ENCODE measurements at places on chromosomes 3 and 15.
A peak's percentile ranks its signal among the peaks of the same experiment; 100 is the strongest.

GRCh38 chr15:24944954-24945353 is 9.8 kb upstream of the SNRPN start:
- no peak for DNase-seq

DNA sequence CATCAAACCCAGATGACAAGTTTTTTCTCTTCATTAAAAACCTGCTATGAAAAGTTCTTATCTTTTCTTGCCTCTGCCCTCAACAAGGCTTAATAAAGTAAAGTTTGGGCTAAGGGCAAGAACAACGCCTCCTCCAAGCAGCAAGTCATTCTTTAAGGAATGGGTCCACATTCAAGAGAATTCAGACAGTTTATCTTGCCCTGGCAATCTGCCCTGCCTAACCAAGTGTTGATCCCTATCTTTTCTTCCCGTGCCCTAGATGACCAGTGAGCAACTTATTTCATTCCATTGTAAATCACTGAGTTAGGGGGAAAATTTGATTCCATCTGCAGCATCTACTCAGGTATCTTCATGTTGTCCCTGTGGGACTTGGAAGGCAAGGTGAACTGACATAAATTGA is 370.3 kb upstream of the DPPA4 start:
- no peak for DNase-seq

GRCh38 chr3:141346418-141346817 is 21.9 kb upstream of the ZBTB38 start:
- DNase-seq = no peak

- DNase-seq = no peak
Observed at GRCh38 chr3:55718074-55718473, 231.0 kb upstream of the WNT5A start.

DNA sequence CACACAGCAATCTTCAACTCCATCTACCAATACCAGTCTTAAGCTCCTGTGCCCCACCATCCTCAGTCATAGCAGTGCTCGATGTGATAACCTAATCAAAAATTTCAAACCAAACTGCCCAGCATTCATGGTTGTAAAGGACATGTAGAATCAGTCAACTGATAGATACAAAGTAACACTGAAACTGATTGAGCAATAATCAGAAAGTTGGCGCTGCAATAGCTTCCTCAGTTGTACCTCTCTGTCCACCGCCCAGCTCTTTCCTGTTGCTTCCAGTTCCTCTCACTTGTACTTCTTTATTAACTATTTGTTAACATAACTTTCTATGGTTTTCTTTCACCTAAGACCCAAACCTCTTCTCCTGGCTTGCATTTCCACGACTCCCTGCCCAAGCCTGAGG is 745.7 kb downstream of the PDCD6IP start:
- DNase-seq = no peak

- no peak for DNase-seq
Observed at GRCh38 chr3:149494759-149495580, 20.5 kb downstream of the TM4SF4 start.

GRCh38 chr3:89795506-89795905 is 688.1 kb downstream of the EPHA3 start:
- no peak for DNase-seq

GRCh38 chr15:84772467-84772866 is 24.1 kb downstream of the ZNF592 start:
- DNase-seq = no peak

- no peak for DNase-seq
Observed at GRCh38 chr15:57323299-57323805, 53.0 kb upstream of the CGNL1 start.

DNA sequence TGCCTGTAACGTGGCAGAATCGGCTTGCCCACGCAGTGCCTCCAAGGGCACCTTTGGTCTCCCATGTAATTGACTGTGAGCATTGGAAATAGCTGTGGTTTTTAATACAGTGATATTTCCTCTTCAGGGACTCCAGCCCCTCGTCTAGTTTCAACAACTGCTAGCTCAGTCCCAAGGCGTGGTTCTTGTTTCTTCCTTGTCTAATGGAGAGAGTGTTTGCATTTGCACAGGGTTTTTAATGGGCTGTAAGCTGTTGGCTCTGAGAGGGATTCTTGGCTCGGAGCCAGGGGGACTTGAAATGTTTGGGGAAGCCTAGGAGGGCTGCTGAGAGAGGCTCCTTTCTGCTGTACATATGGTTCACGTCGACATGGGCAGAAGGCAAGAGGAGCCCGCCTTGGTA is 86.2 kb downstream of the THSD4 start:
- DNase-seq = no peak

DNA sequence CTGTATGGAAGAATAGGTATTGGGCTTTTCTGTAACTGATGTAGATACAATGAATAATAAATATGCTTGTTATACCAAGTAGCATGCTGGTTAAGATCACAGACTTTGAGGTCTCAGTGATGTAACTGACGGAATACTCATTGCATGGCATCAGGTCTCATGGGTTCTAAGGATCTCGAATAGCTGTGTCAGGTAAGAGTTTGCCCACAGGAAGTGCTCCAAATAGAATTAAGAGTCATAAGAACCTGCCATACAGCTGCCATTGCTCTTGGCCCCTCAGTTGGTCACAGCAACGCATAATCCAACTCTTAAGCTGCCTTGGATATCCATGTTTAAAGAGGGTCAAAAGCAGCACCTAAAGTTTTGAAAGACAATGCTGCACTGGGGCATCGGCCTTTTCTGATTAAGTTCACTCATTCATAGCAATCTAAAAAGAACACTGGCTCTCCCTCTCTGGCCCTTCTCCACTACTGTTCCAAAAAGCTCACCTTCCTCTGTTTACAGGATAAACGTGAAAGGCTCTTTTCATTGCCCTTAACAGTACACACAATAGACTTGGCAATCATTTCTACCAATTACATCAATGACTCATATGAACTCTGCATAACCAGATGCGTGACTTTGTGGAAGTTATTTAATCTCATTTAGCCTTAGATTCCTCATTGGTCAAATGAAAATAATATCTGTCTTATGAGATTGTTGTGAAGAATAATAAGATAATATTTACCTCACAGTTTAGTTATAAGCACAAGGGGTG is 74.6 kb downstream of the ZBTB20 start:
- no peak for DNase-seq

DNA sequence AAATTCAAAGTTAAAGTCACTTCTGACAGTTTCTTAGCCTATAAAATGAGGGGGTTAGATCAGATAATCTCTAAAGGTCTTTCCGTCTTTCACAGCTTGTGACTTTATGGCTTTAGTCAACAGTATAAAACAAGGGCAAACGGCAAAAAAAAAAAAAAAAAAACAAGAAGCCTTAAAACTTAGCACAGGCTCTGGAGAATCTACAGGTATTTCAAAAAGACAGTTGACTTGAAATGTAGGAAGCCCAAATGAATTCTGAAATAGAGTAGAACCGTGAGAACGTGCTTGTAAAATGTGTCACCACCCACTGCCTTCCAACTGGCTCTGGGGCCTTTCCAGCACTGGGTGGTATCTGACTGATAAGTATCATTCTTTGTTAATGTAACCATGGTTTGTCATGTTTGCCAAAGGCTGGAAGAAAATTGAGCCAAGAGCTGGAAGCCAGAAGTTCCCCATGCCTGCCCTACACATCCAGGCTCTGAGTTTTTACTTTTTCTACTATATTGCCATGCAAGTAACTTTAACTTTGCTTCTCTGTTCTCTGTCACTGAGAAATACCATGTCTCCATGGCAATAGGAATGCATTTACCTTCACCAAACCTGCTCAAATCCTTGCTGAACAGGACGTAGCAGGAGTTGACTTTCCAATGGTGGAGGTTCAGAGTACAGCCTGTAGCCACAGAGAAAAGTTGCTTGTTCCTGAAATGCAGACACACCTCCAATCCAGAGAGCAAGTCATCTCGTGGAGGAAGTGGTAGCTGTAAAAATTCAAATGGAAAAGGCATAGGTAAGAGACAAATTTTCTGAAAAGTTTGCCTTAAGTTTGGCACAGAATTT is 35.8 kb upstream of the THSD4 start:
- no peak for DNase-seq

DNA sequence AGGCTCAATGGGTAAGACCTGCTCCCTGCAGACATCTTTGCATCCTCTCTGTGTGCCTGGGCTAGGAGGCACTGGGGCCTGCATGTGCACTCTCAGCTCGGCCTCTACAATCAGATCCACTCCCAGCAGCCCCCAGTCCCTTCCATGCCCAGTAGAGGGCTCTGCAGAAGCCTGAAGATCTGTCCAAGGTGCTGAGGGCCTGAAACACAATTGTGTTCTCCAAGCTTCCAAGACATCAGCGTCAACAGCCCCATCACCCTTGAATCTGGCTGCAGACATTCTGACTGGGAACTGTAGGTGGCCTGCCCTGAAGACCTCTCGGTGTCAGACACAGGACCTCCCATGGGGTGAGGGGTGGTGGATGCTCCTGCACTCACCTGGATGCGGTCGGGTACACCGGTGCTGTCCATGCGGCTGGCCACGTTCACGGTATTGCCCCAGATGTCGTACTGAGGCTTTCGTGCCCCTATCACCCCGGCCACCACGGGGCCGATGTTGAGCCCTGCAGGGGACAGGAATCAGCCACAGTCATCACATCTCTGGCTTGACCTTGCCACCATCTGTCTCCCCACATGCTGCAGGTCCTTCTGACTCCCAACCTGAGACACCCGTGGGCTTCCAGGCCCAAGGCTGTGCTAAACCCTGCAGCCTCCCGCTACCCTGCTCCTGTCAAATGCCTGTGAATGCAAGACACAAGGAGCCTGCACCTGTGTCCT is 84.7 kb downstream of the SEC22A start:
- peak; percentile 49 for DNase-seq

- no peak for DNase-seq
Observed at GRCh38 chr15:26433818-26434217, 339.0 kb downstream of the GABRB3 start.

- DNase-seq = no peak
Observed at GRCh38 chr3:144242747-144243146, 271.1 kb downstream of the DIPK2A start.

- DNase-seq = no peak
Observed at GRCh38 chr3:149273096-149273751, 51.6 kb upstream of the CP start.

DNA sequence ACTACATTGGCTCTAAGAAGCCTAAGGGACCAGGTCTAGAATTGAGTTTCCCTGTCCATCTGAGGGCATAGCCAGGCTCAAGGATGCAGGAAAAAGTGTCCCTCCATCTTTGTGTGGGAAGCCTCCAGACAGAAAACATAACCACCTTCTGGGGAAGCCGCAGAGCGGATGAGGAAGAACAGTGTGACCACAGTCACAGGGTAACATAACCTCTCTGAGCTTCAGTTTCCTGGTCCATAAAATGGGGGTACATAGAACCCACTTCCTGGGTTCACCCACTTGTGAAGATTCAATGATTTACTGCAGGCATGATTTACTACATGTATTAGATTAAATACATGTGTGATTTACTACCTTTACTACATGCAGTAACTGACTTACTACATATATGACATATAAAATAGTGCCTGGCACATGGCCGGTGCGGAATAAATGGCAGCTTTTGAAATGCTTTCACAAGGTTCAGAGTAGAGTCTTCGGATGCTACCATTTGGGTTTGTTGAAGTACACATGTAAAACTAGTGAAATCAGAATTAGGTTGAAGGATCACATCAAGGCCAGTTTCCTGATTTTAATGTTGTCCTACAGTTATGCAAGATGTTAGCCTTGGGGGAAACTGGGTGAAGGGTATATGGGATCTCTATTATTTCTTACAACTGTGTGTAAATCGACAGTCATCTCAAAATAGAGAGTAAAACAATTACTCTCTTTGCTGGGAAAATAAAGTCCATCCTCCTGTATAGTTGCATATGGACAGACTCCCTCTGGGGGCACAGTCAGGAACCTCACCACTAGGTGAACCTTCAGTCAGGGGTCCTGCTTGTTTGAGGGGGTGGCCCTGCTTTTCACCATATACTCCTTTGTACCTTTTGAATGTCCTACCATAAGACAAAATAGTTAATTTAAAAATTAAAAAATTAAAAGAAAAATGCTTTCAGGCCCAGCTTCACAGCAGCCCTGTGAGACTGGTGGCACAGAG is 86.0 kb downstream of the SEMA5B start:
- DNase-seq = no peak

- no peak for DNase-seq
Observed at GRCh38 chr15:72402726-72403125, 4.6 kb downstream of the TMEM202 start.

GRCh38 chr15:101203607-101204189 is 48.1 kb downstream of the CHSY1 start:
- no peak for DNase-seq

- no peak for DNase-seq
Observed at GRCh38 chr3:129549805-129550204, 6.8 kb downstream of the H1-8 start.

GRCh38 chr15:40847223-40847961 is 3.5 kb downstream of the SPINT1 start:
- DNase-seq = no peak

- no peak for DNase-seq
Observed at GRCh38 chr3:137174514-137174913, 216.7 kb downstream of the IL20RB start.

- DNase-seq = no peak
Observed at GRCh38 chr15:42721916-42722315, 15.0 kb downstream of the CDAN1 start.

GRCh38 chr3:9550999-9551398 is 2.6 kb downstream of the LHFPL4 start:
- DNase-seq = no peak

DNA sequence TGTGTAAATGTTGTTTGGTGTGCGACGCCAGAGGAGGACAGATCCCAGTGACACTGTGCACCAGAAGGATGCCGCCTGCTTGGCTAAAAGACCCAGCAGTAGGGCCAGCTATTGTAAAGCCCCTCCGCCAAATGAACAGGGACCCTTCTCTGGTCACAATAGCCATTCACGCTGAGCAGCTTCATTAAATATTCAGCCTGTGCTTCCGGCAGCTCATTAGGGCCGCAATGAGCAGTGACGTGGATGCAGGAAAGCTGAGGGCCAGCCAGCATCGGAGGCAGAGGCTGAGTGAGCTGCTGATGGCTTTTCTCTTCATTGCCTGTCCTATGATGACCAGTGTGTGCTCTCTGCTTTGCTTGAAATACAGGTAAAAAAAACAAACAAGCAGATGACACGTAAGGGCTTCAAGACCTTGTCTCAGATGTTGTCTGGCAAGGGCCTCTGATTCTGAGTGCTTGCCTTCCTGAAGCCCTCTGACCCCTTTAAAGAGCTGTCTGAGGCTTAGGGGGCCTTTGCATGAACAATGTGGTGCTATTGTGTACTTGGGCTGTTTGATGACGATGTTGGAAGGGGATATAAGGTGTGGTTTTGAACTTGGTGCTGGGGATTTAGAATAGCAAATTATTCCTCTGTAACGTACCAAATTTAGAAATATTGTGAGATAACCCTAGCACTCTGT is 130.4 kb downstream of the FEZF2 start:
- DNase-seq = no peak

- no peak for DNase-seq
Observed at GRCh38 chr3:139710212-139710611, 32.4 kb upstream of the NMNAT3 start.

- no peak for DNase-seq
Observed at GRCh38 chr15:40281057-40281800, 1.6 kb downstream of the ANKRD63 start.

DNA sequence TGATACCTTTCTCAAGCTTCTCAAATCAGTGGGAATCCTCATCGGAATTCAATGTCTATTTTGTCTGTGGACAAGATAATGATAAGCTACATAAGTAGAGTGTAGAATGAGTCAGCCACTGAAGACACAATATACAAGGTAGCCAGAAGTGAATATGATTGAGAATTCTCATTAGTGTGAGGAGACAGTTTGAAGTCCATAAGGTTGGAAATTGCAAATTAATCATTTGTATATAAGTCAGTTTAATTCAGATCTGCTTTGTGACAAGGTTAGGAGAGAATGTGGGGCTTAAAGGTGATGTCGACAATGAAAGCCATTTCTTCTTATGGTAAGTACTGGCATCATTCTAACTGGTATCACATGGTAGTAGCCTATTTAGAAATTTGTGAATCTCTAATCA is 4.2 kb downstream of the ARPP21 start:
- no peak for DNase-seq
